Bronchial epithelial cell (primary cell): ENCODE measurements at places on chromosomes 2 and 18.

- peak; percentile 88 for DNase-seq
These were observed 171.9 kb downstream of the FMNL2 start for GRCh38 chr2:152506843-152507242.

- no peak for DNase-seq
These were observed 49.3 kb downstream of the GREB1 start for GRCh38 chr2:11582862-11583752.

DNA sequence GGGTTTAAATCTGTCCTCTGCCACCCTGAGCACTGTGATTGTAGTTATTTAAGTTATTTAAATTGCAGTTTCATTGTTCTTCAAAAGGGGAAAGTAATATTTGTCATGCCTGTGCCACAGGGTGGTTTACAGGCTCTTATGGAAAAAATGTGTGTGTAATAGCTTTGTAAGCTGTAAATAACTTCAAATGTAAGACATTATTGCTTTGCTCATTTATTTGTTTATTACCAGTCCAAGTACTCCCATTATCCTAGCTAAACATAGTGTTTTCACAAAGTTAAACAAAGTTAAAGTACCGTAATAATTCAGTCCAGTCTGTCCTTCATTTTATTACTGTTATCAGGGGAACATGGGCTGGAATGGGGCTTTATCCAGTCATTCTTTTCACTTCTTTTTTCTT is 43.4 kb upstream of the IGFBP2 start:
- DNase-seq = no peak

DNA sequence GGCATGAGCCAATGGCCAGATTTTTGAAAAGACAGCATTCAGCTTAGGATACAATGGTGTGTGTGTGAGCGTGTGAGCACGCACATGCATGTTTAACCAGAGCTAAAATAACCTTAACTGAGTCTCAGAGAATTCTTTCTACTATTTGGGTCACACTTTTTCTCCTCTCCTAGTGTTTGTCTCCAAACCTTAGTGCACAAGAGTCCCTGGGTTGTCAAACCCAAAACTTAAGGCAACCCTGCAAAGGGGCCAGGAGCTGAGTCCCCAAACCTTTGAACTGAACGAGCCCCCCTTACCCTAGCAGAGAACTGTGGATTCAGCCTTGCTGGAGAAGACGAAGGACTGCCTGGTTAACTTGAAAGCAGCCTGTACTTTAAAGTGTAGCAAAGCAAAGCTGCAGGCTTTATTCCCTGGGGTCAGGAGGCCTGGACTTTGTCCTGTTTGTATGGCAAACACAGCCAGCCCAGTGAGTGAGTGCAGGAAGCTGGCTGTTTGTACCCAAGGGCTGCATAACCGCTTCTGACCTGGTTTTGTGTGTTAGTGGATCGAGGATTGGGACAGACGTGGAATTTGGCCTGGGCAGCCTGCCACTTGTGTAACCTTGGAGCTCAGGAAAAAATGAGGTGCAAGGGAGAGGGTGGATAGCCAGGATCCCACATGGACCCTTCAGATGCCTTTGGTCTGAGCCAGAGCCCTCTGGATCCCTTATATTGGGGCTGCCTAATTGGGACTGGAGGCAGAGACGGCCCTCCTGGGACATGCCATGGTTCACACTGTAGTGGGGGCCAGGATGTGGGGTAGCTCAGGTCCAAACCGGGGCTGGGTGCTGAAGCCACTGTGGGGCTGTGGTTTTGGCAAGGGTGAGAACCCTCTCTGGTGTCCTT is 6.4 kb upstream of the PSMD1 start:
- no peak for DNase-seq

DNA sequence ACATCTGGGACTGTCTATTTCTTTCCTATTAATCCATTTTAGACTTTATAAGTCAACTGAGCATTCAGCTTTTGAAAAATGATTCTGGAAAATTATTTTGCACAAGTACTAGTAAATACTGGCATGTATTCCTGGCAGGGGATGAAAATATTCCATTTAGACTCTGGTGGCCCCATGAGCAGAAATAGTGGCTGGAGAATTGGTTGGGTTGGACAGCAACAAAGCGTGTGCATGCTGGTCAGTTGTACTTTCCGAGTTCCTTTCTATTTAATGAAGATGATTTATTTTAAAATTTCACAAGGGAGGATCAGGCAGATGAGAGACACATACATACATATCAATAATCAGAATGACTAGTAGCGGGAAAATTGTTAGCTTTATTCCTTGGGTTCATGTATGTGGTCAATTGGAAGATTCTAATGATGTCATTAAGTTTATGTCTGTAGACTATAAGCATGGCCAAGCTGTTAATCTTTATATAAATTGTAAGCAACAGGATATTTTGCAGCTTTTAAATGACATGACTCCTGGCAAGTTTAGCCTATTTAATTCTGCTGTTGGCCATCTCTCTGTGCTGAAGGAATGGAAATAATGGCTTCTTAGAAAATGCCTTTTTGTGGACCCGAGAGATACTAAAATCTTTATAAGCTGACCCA is 541.6 kb downstream of the SLC4A3 start:
- DNase-seq = no peak

DNA sequence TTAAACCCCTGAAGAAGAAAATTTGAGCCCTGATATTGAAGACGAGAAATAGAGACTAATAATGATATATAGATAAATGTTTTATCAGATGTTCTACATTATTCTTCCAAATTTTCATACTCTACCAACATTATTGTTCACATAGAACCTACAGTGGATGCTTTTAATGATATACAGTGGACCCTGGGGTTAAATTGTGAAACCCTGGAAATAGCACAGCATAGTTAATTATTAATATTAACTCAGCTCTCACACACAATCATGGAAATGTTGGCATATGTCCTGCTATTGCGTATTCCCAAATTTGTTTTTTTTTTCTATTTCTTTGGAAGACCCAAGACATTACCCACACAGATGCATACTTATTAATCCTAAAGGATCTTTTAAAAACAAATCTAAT is 579.9 kb downstream of the CCDC85A start:
- DNase-seq = no peak

GRCh38 chr2:112972423-112973086 is 5.3 kb upstream of the IL36G start:
- peak; percentile 97 for DNase-seq

GRCh38 chr2:28188436-28188835 is 204.2 kb upstream of the FOSL2 start:
- DNase-seq = no peak

GRCh38 chr2:201176081-201176481 is 6.9 kb upstream of the CASP10 start:
- no peak for DNase-seq

- peak; percentile 65 for DNase-seq
These were observed 9.6 kb downstream of the SERPINB8 start for GRCh38 chr18:63979409-63979920.
